HS-5 (cell line): ENCODE measurements at places on chromosomes 2 and 18.

DNA sequence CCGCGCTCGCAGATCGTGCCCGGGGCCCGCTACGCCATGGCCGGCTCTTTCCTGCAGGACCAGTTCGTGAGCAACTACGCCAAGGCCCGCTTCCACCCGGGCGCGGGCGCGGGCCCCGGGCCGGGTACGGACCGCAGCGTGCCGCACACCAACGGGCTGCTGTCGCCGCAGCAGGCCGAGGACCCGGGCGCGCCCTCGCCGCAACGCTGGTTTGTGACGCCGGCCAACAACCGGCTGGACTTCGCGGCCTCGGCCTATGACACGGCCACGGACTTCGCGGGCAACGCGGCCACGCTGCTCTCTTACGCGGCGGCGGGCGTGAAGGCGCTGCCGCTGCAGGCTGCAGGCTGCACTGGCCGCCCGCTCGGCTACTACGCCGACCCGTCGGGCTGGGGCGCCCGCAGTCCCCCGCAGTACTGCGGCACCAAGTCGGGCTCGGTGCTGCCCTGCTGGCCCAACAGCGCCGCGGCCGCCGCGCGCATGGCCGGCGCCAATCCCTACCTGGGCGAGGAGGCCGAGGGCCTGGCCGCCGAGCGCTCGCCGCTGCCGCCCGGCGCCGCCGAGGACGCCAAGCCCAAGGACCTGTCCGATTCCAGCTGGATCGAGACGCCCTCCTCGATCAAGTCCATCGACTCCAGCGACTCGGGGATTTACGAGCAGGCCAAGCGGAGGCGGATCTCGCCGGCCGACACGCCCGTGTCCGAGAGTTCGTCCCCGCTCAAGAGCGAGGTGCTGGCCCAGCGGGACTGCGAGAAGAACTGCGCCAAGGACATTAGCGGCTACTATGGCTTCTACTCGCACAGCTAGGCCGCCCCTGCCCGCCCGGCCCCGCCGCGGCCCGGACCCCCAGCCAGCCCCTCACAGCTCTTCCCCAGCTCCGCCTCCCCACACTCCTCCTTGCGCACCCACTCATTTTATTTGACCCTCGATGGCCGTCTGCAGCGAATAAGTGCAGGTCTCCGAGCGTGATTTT, 7.6 kb downstream of the TBR1 start:
- DNase-seq: no peak

GRCh38 chr2:239303711-239304532, 96.9 kb downstream of the HDAC4 start:
- DNase-seq: no peak

DNA sequence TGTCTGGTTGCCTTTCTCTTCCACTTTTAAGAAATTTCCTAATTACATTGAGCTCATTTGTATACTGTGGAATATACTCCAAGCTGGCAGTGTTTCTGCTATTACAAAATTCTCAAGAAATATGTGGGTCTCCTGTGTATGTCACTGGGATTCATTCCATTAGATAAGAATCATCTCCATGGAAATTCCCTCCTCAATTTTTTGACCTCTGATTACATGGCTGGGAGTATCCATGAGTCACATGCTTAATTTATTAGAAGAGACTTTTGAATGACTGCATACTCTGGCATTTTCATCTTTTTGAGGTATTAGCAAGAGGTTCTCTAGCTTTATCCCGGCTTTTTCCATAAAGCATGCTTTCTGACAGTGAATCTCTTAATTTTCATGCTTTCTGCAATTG, 665.5 kb upstream of the CNTNAP5 start:
- peak; percentile 46 for DNase-seq

DNA sequence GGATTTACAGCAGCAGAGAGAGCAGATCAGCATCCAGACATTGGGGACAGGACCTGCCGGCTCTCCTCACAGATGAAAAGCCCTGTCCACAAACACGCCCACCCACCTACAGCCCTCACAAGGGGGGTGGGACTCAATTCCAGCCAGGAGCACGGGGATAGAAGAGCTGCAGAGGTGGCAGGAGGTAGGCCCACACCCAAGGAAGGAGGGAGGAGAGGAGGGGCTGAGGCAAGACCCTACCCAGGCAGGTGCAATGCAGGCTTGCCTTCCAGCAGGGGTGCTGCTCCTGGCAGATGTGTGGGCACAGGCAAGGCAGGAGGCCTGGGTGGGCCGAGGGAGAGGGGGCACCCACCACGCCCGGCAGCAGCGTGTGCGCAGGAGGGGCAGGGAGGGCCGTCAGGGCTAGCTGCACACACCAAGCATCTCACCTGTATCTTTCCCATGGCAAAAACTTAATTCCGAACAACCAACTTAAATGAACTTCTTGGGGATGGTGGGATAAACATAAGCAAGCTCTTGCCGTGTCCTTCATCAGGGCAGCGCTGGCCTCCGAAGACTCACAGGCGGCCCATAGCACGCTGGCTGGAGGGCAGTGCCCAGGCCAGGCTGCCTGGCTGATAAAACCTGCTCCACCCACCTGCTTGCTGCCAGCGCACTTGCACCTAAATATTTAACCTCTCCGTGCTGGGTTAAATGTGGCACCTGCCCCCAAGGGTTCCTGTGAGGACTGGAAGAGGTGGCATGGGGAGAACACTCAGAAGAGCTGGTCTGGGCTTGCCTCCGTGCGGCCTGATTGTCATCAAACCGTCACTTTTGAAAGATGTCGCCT, 219.5 kb downstream of the HDAC4 start:
- no peak for DNase-seq

DNA sequence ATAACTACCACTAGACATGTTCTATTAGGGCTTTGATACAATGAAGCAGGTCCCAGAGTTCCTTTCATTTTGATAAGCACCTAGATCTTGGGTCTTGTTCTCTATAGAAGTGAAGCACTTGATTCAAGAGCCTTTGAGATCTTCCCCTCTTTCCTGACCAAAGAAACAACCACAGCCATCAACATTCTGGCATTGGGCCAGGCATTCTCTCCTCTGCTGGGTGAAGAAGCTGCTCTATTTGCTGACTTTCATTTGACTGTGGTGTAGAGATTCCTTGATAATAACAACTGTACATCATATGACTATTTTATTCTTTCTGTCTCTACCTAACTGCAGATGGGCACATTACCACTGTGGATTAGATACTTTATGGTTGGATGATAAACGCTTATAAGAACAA, 96.6 kb upstream of the LYPD1 start:
- DNase-seq: no peak

- peak; percentile 32 for DNase-seq
These were observed 75.8 kb downstream of the NRP2 start for GRCh38 chr2:205758051-205758450.

- no peak for DNase-seq
These were observed 2.2 kb downstream of the MYO3B start for GRCh38 chr2:170180031-170180566.

DNA sequence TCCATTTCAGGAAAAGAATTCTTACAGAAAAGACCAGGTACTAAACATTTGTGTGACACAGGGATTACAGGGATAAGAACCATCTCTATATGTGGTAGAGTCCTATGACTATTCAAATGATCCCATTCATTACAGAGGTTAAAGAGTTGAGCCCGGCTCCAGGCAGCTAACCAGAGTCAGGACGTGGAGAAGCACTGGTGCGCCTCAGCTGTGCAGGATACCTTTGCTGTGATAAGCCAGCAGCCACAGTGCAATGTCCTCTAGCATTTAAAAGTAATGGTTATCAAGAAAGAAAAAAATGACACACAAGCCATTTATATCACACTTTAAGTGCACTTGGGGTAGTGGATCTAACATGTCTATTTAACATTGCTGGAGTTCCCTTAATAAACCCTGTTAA, 17.3 kb downstream of the BUB1 start:
- DNase-seq: no peak

DNA sequence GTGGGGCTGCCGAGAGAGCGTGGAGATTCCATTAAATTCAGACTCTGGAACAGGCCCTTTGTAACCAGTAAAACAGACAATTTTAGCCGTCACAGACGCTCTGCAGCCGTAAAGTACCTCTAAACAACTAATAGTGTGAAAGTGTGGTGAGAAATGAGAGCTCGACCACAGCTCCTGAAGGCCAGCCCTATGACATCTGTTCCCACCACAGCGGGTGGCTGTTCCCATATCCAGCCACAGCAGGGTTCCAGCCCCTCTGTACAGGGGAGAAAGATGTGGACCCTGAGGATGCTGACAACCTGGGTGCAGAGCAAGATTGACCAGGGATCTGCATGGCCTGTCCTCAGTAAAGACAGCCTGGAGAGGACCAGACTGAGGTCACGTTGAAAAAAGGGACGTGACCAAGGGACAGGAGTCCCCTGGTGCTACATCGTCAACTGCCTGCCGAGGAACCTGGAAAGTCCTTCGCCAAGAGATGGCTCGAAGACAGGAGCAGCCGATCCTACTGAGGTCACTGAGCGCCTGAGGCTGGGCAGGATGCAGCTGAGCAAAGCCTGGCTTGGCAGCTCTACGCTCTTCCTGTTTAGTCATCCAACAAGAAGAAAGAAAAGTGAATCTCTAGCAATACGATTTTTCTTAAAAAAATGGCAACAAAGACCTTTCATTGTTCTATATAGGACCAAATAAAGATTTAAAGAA, 831.7 kb downstream of the RNF144A start:
- DNase-seq: no peak

DNA sequence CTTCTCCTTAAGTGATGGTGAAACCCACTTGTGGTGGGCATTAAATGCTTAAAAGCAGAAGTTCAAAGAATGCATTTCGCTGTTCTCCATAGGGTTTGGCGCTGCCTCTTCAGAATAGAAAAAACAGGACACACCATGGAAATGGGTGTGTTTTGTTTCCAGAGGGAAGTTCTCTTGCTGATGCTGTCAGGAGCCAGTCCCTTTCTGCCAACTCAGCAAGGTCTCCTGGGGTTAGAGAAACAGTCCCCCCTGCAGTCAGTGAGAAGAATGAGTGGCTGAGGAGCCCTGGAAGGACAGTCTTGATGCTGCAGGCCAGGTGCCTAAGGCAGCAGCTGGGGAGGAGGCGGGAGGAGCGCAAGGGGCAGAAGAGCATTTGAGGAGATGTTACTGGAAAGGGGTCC, 37.8 kb upstream of the ASAP2 start:
- DNase-seq: no peak

GRCh38 chr2:66013456-66013855, 421.5 kb upstream of the MEIS1 start:
- DNase-seq: no peak

DNA sequence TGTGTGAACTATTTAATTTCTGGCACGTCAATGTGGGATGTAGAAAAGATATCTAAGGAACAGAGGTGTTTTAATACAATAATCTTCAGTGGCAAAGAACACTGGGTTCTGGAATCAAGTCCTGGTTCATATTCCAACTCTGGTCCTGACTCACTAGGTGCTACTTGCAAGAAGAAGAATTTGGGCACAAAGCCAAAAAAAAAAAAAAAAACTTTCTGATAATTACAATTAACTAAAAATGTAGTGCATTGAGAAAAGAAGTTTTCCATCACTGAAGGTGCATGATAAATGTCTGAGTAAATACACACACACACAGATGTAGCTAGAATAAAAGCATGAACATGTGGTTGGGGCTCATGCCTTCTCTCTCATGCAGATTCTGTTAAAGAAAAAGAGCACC, 424.4 kb upstream of the REG3G start:
- DNase-seq: no peak

GRCh38 chr2:20490300-20491181, 43.7 kb downstream of the RHOB start:
- no peak for DNase-seq

GRCh38 chr2:14996351-14997014, 364.0 kb downstream of the LRATD1 start:
- DNase-seq: no peak

DNA sequence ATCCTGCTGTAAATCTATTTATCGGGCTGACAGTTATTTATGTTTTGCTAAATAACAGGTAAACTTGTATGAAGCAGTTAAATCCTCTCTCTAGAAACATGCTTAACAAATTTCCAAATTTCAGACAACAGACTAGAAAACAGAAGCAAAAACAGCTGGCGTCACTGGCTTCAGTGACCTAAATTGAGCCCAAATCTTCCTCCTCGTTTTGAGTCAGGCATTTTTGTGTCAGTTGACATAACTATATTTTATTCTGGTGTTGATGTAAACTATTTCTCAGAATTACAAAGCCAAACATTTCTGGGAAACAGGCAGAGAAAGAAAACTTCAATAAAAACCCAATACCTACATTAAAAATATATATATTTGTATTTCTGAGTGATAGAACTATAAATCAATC, 21.7 kb downstream of the RBMS1 start:
- no peak for DNase-seq

- DNase-seq: no peak
These were observed 49.8 kb downstream of the ADI1 start for GRCh38 chr2:3469486-3469885.

DNA sequence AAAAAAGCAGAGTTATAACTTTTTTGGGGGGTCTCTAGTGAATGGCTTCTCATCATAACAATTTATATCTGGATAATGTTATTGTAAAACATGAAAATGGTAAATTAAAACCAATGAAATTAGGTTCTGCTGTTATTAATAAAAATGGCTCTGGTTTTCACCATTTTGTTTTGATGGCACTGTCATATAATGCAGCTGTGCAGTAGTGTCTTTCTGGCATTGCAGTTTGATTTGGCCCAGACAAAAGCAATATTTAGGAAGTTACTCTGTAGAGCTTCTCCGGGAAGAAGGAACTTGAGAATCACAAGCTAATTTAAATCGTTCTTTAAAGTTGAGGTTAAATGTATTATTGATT, 15.1 kb upstream of the NT5C1B start:
- DNase-seq: no peak

GRCh38 chr2:28158791-28159190, 233.9 kb upstream of the FOSL2 start:
- no peak for DNase-seq

- no peak for DNase-seq
These were observed 109.1 kb downstream of the RIF1 start for GRCh38 chr2:151518802-151519201.

GRCh38 chr2:105390454-105390853, 8.4 kb downstream of the FHL2 start:
- no peak for DNase-seq

- no peak for DNase-seq
These were observed 226.3 kb upstream of the SP5 start for GRCh38 chr2:170488807-170489206.

DNA sequence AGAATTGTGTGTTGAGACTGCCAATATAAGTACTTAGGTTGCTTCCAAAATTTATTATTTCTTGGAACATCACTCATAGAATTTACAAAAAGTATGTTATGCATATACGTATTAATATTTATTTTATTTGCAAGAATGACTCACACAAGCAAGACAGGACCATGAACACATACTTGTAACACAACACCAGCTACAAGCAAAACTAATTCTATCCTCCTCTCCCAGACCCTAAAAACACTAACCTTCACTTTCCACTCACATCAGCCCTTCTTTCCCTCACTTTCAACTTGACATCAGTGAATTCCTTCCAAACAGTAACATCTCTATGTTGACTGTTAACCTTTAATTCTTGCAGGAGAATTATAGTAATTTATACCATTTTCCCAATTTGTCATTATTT, 24.3 kb downstream of the OSBPL1A start:
- no peak for DNase-seq

GRCh38 chr2:1680222-1681016, 63.9 kb downstream of the PXDN start:
- no peak for DNase-seq
